ENCODE measurements at places on chromosomes 4 and X.

- no peak for DNase-seq
Observed at GRCh38 chrX:39556056-39556455, 541.7 kb downstream of the BCOR start.

DNA sequence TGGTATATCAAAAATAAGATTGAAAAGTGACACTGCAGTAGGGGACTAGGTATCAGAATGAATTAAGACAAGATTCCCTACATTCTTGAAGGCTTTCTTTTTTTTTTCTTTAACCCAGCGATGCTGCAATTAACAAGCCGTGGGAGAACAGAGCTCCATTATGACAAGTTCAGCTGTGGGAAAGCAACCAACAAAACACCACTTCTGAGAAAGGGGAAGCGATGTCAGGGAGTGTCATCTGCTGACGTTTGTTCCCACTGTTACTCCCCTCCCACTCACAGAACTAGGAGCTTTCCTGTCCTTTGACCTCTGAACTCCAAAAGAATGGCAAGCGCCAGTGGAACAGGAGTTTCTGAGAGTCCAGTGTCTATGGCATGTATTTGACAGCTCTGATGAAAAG lies 90.2 kb upstream of the SLITRK2 start:
- peak; percentile 2 for DNase-seq

DNA sequence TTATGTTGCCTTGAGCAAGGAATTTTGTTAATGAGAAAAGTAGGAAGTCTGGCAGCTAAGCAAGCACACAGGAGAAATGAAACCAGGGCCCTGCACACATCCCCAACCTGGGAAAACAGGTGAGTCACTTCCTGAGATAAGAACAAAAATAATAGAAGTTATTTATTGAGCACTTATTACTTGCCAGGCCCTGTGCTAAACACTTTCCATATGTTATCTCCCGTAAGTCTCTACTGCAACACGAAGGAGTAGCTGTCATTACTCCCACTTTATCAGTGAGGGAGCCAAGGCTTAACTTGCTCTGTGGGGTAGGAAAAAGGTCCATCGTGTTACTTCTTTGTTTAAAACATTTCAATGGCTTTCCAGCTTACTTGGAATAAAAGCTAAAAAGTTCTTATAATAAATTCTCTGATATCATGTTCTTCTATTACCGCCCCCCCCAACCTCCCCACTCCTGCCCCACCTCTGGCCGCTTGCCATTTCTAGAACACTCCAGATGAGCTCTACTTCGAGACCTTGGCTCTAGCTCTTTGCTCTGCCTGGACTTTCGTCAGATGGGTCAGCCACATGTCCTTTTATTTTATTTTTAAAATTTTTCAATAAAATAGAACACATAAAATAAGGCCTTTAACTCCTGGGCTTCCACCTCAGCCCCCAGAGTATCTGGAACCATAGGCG lies 36.3 kb upstream of the PLAC8 start:
- DNase-seq, result peak; percentile 35

DNA sequence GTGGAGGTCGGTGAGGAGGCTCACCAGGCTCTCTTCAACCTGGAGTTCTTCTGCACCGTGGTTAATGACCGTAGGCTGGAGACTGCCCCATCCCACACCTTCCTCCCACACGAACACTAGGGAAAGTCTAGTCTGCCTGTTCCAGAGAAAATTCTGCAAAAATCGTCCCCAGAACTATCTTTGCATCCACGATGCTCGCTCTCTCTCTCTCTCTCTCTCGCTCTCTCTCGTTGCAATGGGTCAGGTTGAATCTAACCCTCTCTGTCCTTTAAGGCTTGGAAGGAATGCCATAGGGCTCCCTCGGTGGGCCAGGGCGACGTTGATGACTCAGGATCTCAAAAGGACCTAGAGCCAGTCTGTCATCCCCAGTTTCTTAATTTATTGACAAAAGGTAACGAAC lies 111.4 kb downstream of the DCTD start:
- DNase-seq, result no peak

DNA sequence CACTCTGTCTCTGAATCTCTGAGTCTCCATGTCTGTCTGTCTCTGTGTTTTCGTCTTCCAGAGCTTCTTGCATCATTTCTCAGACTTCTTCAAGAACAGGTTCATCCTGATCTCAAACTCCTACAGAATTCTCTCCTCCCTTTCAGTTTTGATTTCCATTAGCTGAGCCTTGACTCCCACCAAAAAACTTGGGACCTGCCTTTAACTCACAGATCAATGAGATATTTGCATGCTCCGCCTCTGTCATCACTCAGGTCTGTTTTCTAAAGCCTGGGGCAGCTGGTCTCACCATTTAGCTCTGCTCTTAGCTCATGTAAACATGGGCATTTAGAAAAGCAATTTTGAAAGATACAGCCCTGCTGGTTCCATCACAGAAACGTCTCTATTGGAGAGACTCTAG lies 8.6 kb downstream of the DAPP1 start:
- DNase-seq, result no peak

GRCh38 chr4:8671712-8672290 lies 79.2 kb downstream of the CPZ start:
- DNase-seq, result no peak

All from suppressor macrophage (primary cell).